ENCODE measurements at places on chromosomes 4 and X.

GRCh38 chrX:69069086-69069445 lies 96.2 kb downstream of the PJA1 start:
- DNase-seq, result peak; percentile 8

- no peak for DNase-seq
These were observed 4.7 kb downstream of the MGARP start for GRCh38 chr4:139275281-139275735.

- no peak for DNase-seq
These were observed 156.4 kb upstream of the PCDH18 start for GRCh38 chr4:137688651-137689050.

DNA sequence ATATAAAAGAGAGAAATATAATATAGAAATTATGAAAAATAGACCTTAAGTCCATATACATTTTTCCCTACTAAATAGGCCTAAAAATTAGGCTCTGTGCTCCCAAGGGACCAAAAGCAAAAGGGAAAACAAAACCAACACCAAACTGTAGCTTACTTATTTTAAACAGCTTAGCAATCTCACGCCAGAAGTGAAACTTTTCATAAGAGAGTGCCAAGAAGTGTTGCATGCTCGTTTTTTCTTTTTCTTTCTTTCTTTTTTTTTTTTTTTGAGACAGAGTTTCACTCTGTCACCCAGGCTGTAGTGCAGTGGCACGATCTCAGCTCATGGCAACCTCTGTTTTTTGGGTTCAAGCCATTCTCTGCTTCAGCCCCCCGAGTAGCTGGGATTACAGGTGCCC lies 250.4 kb downstream of the TMA16 start:
- DNase-seq, result no peak

- DNase-seq, result no peak
These were observed 530.4 kb upstream of the IGFBP7 start for GRCh38 chr4:57640391-57641100.

DNA sequence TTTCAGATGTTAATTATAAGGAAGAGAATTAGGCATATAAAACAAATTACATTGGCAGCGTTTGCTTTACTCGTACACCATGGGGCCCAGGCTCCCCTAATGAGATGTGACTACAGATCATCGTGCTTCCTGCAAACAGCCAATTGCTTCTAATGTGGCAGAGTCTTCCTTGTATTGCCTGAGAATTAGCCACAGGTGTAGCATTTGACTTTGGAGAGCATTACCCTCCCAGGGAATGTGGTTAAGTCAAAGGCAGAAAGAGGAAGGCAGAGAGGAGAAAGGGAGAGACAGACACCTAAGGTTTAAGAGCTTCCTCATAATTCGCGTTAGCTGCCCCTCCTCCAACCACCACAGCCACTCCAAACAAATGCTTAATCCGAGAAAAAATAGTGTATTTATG lies 97.0 kb downstream of the MID1IP1 start:
- DNase-seq, result no peak

GRCh38 chrX:87679849-87680248 lies 162.2 kb downstream of the KLHL4 start:
- DNase-seq, result no peak

GRCh38 chrX:154485150-154486051 lies 1.0 kb downstream of the UBL4A start:
- no peak for DNase-seq

DNA sequence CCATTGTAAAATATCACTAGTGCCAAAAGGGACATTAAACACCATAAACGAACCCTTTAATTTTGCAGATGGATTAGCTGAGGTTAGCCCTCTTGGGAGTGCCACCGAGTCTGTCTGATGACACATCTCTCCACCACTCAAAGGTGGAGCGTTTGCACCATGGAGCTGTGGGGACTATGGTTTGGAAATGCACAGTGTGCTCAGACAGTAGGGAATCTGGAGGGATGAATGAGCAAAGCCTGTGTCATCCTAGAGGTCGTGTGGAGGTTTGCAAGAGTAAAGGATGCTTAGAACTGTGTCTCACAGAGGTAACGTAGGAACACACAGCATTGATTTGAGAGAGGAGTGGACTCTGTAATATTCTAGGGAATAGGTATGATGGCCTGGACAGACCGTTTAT lies 93.7 kb downstream of the CLNK start:
- DNase-seq, result no peak

- DNase-seq, result peak; percentile 67
These were observed 13.3 kb upstream of the AGA start for GRCh38 chr4:177455561-177455970.

DNA sequence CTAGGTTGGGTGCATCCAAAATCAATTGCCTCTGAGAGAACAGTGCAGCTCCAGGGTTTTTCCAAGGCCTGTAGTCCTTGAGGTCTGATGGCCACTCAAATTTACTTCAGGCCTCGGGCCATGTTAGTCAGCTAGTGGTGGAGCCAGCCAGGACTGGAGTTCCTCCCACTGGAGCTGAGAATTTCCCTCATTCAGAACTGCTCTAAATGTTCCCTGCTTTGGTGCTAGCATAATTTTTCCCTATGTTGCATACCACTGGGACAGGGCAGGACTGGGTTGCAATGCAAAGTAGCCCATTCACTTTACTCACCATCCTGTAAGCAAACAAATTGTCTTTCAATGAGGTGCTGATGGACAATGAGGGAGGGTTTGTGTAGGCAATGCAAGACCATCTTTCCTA lies 146.0 kb upstream of the ZXDB start:
- DNase-seq, result no peak

DNA sequence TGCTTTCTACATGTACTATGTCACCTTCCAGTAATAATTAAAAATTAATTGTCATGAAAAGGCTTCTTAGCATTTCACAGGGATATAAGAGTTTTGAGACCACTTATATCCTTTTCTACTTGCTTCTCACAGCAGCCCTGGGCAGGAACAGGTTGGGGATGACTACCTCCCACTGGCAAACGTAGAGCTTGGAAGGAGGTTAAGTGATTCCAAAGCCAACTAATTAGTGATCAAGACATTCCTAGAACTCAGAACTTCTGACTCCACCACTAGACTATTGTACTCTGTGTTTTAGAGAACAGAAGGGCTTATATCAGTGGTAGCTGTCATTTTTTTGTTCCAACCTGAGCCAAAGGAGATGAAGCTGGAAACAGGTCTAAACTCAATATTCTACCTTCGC lies 364.5 kb upstream of the BOD1L1 start:
- DNase-seq, result no peak

DNA sequence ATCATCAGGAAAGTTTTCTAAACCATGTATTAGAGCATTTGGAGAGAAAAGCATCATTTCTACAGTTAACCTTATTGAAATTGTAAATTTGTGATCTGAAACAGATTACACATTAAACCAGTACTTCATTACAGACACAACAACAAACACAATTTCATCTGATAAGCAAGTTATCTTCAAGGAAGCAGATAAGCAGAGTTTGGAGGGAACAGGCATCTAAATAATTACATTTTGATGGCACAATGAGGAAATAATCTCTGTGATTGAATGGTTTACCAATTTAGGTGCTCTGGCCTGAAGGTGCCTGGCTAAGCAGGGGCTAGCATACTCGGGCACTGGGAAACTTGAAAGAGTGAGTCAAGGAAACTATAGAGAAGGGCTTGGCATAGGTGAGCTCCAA lies 619.8 kb downstream of the PACRGL start:
- no peak for DNase-seq

GRCh38 chrX:4588466-4588865 lies 875.0 kb upstream of the PRKX start:
- no peak for DNase-seq

DNA sequence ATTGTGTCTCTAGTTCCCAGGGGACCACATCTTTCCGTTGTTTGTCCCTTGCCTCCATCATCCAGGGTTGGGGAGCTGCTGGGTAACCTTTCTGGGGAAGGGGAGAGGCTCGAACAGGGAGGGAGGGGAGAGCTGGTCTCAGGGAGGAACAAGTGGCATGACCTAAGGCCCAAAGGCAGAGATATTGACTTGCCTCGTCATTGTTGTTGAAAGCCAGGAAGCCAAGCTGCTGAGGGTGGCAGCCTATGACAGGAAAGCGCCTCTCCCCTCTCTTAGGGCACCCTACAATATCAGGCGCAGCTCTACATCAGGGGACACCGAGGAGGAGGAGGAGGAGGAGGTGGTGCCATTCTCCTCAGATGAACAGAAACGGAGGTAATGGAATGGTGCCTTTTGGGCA lies 20.8 kb downstream of the ZNF185 start:
- no peak for DNase-seq

- DNase-seq, result no peak
These were observed 109.2 kb downstream of the STOX2 start for GRCh38 chr4:184014301-184014700.

DNA sequence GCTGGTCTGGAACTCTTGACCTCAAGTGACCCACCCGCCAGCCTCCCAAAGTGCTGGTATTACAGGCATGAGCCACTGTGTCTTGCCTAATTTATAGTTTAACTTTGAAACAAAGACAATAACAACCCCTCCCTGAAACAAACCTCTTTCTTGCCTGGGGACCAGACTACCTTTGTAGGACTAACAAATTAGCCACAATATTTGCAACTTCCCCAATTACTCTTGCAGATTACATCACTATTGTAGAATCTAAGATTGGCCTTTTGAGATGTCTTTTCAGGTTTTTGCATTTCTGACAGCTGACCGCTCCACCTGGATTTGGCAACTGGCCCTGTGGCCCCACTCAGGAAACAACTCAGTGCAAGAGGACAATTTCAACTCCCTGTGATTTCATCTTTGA lies 84.8 kb downstream of the AKAP4 start:
- no peak for DNase-seq

DNA sequence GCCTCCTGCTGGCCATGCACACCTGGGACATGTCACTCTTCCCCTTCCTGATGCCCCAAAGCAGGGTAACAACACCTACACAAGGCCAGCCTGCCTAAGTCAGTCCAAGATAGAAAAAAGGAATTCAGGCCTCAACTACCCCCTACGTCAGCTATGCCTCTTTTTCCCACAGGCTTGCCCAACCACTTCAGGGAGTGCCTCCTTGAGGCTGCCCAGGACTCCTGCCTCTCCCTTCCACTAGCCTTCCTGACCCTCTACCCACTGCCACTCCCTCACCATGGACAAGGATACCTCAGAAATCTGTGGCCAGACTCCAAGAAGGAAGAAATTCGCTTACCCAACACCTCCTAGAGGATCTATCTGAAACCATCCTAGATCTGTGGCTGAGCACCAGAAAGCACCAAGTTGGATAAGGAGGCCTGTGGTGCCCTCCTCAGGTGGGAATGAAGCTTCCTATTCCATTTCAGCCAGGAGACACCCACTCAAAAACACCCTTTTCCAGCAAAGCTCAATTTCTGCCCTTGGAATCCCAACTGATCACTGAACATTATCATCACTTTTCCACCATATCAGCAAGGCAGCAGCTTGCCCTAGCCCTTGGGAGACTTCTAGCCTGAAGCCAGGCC lies 1.8 kb downstream of the KDM5C start:
- DNase-seq, result no peak

DNA sequence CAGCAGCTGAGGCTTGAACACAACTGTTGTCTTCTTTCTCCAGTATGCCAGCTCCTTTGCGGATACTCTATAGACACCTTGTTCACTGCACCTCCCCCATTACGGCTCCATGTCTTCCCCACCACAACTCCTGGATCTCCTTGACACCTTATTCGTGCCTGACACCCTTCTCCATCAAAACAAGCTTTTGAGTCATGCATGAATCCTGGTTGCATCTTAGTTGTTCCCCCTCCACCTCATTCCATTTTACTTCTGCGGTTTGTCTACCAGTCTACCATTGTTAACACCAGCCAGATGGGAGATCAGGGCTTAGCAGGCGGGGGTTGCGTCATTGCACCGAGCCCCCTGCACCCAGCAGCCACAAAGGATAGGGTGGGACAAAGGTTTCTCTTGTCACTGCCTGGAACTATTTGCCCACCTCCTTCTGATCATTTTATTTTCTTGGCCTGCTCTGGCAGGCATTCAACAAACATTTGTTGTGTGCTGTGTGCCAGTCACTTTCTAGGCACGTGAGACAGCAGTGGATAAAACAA lies 2.0 kb upstream of the CDK16 start:
- DNase-seq, result no peak

GRCh38 chrX:128601706-128602105 lies 549.5 kb upstream of the ACTRT1 start:
- DNase-seq, result no peak

GRCh38 chr4:182931691-182932345 lies 14.6 kb upstream of the DCTD start:
- DNase-seq, result no peak

- DNase-seq, result no peak
These were observed 53.9 kb upstream of the ADRA2C start for GRCh38 chr4:3712112-3712805.

GRCh38 chrX:68827256-68827655 lies 1.6 kb upstream of the EFNB1 start:
- DNase-seq, result no peak

DNA sequence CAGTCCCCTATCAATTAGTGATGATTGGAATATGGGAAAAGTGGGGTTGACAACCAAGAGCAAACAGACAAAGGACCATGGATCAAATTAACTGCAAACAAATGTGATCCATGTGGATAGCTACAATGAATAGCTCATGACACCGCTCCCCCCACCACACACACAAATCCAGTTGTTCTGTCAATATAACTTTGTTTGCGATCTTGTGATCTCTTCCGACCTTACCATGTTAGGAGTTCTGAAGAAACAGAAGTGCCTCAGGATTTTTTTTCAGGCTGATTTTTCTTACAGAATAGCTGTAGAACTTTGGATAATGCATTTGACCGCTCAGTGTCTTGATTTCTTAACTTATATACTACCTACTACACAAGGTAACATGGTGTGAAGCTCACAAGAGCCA lies 116.6 kb downstream of the SH2D1A start:
- no peak for DNase-seq

- no peak for DNase-seq
These were observed 45.7 kb upstream of the AGA start for GRCh38 chr4:177487977-177488376.

DNA sequence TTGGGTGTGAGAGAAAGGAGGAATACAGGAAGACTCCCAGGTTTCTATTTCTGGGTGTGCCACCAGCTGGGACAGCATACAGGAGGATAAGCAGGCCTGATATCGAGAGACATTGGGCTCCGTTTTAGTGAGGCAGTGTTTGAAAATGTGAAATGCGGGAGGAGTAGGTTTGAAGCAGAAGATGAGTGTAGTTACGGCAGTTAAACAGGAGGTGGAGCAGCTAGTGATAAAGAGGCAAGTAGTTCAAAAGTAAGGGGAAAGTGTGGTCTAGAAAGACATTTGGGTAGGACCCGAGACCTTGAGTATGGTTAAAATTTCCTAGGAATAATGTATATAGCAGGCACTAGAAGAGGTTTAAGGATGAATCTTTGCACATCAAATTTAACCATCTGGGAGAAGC lies 42.4 kb downstream of the DCUN1D4 start:
- no peak for DNase-seq

DNA sequence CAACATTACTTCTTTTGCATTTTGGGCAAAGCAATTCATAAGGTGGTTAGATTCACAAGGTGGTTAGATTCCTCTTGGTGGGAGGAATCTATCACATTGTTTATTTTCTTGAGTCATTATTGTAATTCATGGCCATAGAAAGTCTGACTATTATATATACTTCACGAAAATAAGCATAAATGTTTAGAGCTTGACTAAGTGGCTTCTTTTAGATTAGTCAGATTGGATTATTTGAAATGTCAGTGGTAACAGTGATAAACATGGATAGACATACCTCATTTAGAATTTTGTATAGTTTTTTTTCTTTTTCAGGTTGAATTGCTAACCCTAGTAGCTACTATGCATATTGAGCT lies 24.9 kb upstream of the DYNLT3 start:
- DNase-seq, result no peak

GRCh38 chr4:6268650-6269615 lies 717 bp upstream of the WFS1 start:
- no peak for DNase-seq

Measured in left colon (tissue), 2 donors.